ENCODE measurements at places on chromosomes 1 and 21.

- no peak for DNase-seq
Measured at GRCh38 chr1:73899311-73899710, 298.7 kb downstream of the LRRIQ3 start.

DNA sequence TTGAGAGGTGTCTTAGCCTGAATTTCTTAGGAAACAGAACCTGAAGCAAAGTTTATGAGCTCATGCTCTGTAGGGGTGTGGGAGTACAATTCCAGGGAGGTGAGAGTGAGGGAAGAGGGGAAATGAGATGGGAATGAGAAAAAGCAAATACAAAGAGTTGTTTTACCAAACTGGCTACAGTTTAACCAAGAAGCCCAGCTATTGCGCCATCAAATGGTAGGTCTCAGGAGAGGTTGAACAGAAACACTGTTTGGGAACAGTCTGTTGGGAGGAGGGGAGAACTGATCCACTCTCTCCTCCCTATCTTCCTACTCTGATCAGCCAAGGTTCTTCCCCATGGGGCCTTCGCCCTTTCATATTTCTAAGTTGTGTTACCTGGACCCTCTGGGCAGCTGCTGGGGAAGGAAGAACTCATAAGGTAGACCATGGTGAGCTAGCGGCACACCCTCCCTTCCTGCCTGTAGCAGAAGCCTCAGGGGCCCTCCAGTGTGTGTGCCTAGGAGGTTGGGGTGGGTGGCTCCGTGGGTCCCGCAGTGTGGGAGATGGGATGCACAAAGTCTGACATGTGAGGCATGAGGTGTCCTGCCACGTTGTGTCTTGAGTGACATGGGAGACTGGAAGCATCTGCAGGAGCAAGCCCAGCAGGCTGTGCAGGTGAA, 120.5 kb downstream of the UCK2 start:
- no peak for DNase-seq

DNA sequence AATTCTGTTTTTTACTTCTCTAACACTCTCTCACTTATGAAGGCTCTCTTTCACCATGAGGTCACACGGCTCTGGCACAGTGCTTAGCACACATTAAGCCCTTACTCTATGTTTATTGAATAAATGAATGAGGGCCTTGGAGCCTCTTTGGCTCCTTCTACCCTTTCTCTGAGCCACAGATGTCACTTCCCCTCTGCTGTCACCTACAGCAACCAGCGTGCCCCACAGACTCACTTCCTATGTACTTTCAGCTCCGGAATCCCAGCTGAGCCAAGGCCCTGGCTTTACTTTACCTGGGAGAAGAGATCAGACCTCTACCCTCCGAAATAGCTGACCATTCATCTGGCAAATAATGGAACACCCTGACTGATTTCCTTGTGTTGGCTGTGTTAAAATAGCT, 53.7 kb upstream of the HMCN1 start:
- no peak for DNase-seq

DNA sequence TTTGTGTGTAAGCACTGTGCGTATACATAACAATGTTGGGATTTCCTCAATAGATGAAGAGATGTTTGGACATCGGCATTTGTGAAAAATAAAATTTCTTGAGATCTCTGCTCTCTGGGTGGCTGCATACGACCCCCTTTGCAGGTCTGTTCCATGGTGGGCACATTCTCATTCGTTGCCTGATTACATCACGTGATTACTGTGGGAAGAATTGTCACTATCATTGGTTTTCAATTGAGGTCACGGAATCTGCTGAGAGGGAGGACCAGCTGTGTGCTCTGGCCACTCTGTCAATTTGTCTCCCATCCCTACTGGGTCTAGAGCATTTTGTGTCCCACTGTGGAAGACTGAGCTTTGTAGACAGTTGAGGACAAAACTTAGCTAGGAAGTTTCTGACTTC, 81.8 kb downstream of the DISC1 start:
- DNase-seq = no peak
